ENCODE measurements at places on chromosomes 2 and 18.

- no peaks in the 10 kb centered on the region for H3K36me3 ChIP-seq
- DNase-seq = no peak
- H3K27me3 ChIP-seq = no peaks in the 10 kb centered on the region
- no peak overlapping the region for H3K4me3 ChIP-seq
- H3K27ac ChIP-seq = no peak overlapping the region
These were observed 122.7 kb downstream of the VWC2L start for GRCh38 chr2:214533541-214533940.

DNA sequence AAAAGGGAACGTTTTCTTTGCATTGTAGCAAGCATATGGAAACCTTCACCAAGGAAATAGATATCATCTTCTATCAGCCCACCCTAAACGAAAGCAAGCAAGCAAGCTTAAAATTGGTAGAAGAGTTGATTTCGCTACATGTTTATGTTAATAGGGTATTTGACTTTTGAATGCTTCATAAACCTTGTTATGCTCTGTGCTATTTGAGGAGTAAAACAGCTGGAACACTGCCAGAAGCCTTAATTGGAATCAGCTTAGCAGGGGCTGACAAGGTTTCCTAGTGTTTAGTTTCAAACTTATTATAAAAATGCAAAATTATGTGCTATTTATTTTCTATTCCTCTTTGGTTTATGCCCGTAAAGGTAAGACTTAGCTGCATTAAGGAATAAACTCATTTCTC is 70.6 kb upstream of the LINC00305 start:
- H3K4me1 ChIP-seq = no peaks in the 10 kb centered on the region
- H3K27ac ChIP-seq = no peak overlapping the region
- DNase-seq = no peak
- no peak overlapping the region for H3K4me3 ChIP-seq
- no peaks in the 10 kb centered on the region for H3K36me3 ChIP-seq

GRCh38 chr2:28094739-28095138 is 204.2 kb downstream of the BABAM2 start:
- H3K27ac ChIP-seq = no peak overlapping the region
- H3K4me1 ChIP-seq = no peaks in the 10 kb centered on the region
- no peak for DNase-seq
- H3K27me3 ChIP-seq = no peaks in the 10 kb centered on the region
- H3K4me3 ChIP-seq = no peak overlapping the region

DNA sequence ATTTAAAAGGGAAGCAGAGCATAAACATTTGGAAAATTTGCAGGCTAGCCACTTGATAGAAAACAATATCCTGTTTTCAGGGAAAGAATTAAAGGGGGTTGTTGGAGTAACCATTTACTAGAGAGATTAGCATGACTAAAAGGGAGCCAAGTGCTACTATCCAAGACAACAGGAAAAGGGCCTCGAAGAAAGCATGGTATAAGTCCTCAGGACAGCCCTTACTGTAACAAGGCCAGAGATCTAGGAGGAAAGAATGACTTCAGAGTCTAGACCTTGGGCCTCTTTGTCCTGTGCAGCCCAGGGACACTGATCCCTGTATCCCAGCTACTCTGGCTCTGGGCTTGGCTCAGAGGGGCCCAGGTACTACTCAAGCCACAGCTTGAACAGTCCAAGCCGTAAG is 16.6 kb downstream of the TPO start:
- no peak overlapping the region for H3K4me3 ChIP-seq
- no peaks in the 10 kb centered on the region for H3K4me1 ChIP-seq
- no peaks in the 10 kb centered on the region for H3K36me3 ChIP-seq
- peaks cover 3% of the 10 kb centered on the region for H3K27me3 ChIP-seq

DNA sequence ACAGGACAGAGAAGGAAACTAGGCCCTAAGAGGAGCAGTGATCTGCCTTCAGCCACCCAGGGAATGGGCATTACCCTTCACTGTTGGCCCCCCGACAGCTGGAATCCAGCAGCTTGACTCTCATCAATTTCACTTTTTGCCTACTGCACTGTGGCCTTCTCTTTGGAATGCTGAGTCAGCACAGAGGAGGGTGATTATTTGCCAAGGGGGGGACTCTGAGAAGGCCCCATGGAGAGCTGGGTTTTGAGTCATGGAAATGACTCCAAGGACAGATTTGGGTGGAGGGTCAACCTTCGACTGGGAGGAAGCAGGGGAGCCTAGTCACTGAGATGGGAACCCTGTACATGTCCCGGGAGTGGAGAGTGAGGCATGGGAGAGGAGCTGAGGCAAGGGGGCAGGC is 38.1 kb upstream of the NTSR2 start:
- H3K36me3 ChIP-seq = no peaks in the 10 kb centered on the region
- no peaks in the 10 kb centered on the region for H3K4me1 ChIP-seq
- no peak for DNase-seq
- no peak overlapping the region for H3K27ac ChIP-seq
- no peaks in the 10 kb centered on the region for H3K27me3 ChIP-seq
- no peak overlapping the region for H3K4me3 ChIP-seq

Data from prostate gland (tissue), 2 donors.